ENCODE measurements at places on chromosomes 4 and X.
A peak's percentile ranks its signal among the peaks of the same experiment; 100 is the strongest.

DNA sequence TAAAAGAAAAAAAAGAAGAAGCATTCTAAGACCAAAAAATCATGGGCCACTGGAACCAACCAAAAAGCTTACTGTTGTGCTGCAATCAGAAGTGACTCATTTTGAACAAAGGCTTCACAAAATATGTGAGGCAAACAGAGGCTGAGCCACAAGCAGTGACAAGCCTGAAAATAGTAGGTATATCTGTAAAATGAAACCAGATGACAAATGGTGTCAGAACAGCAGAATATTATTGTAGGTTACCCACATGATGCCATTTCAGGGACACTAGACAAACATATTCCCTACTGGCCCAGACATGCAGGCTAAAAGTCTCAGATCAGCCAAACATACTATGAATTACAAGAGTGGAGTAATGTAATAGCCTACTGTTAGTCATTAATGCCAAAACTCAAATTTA is 1301.8 kb upstream of the DIAPH2 start:
- no peak for DNase-seq

GRCh38 chr4:99945718-99946355 is 581 bp downstream of the DNAJB14 start:
- DNase-seq: peak; percentile 55

DNA sequence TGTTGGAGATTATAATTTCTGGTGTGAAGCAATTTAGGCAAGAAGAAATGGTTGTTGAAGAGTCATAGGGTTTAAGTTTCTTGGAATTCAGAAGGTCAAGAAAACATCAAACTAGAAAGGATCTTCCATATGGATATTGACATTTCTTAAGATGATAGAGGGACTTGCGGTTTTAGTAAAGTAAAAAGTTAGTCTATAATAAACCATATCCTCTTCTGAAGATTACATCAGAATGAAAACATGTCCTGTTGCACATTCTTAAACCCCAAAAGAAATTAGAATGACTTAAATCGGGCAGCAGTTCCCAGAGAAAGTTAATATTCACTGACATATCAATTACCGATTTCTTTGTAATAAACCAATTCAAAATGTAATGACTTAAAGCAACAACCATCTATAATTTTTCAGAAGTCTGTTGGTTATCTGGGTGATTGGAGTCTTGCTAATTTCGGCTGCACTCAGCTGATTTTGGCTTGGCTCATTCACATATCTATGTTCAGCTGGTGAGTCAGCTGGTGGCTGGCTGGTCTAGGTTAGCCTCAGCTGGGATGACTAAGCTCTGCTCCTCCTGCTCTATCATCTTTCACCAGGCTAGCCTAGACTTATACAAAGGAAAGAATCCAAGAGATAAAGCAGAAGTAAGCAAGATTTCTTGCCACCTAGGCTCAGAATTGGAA is 24.4 kb upstream of the DYNLT3 start:
- DNase-seq: no peak

DNA sequence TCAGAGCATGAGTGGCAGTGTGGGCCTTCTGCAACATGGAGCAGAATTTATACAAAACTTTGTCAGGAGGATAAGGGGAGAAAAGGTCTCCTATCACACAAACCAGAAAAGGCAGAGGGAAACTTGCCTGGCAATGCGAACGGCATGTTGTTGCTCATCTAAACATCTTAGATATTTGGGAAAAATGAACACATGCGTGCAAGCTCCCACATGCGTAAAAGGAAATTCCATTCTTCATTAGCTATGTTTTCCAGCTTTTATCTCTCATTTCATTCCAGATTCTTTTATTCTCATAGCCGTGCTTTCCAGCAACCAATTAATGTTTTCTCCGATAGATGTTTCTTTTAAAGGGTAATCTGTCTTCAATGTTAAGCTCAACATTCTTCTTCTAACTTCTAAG is 31.3 kb upstream of the GBA3 start:
- DNase-seq: no peak

DNA sequence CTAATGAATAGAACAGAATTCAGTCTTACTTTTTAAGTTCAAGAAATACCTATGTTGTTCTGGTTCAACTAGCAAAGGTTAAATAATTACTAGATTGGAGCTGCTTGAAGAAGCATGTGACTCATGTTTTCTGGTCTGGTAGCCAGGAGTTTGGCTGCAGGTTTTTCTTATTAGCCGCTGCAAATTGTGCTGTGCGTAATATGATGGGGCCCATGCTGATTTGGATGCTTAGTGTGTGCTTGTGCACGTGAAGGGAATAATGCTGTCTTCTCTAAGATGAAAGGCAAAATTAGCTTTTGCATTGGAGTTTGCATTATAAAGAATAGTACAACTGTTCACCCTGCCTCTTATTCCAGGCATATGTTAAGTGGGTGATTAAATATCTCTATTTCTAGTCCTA is 219.6 kb downstream of the SNCA start:
- DNase-seq: no peak

DNA sequence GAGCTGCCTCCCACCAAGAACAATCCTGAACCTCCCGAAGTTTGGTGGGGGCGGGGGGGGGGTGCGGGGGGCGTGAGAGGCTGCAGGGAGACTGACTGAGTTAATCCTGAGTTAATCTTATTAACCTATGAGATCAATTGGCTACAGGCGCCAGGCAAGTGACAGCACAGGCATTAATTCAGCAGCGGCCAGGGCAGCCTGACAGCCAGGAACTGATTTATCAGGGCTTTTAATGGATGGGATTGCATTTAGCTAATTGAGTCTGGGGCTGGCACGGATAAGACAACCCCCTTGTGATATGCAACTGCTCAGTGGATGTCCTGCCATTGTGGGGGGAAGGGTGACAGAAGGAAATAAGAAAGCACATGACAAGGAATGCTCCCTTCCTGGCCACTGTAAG is 16.3 kb downstream of the RTL5 start:
- DNase-seq: no peak

All from G401 (cell line).